Frontal cortex (tissue), 4 donors: ENCODE measurements at places on chromosomes 12 and 14. TPM values are rescaled to one million over a fixed set of nuclear protein-coding genes. Genes with fewer than 3 reads are reported as not detected.

GRCh38 chr14:75259510-75259855, 19.1 kb upstream of the FOS start:
- DNase-seq = no peak

DNA sequence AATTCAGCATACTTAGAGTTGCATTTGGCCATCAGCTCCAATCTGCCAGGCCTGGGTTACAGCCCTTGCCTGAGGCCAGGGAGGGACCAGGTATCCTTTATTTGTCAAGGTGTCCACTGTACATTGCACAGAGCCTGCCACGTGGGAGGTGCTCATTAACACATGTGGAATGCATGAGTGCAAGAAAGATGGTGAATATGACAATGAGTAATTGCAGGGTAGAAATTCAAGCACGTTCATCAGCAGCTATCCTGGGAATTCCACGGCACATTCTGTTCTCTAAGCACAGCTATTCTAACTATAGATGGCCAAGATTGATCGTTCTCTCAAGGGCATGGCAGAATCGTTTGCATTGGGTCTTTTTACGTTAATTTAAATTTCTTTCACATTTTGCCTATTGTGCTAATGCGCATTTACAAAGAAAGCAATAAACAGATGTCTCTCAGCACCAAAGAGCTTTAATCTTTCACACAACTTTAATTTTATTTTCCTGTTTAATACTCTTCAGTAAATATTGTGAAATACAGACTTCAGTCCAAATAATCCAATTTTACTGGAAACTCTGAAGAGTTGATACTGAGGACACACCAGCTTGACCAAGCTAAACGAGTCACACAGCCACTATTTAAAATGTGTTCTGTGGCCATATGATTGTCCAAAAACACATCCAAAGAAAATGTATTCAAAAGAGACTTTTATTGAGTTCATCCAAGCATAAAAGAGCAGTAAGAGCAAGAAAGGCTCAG, 1025.7 kb upstream of the TMEM132C start:
- DNase-seq = no peak

- DNase-seq = no peak
These were observed 79.4 kb downstream of the TPH2 start for GRCh38 chr12:72018036-72018435.

GRCh38 chr12:34526946-34527345, 504.6 kb downstream of the ALG10 start:
- no peak for DNase-seq

GRCh38 chr12:25001311-25001710, 52.4 kb upstream of the BCAT1 start:
- no peak for DNase-seq

DNA sequence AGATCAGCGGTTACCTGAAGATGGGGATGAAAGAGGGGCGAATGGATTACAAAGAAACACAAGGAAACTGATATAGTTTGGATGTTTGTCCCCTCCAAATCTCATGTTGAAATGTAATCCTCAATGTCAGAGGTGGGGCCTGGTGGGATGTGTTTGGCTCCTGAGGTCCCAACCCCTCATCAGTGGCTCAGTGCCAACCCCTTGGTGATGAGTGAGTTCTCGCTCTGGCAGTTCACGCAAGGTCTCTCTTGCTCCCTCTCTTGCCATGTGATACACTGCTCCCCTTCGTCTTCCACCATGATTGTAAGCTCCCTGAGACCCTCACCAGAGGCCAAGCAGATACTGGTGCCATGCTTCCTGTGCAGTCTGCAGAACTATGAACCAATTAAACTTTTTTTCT, 28.0 kb downstream of the ITGA7 start:
- no peak for DNase-seq

- no peak for DNase-seq
These were observed 24.3 kb downstream of the DDX24 start for GRCh38 chr14:94056579-94057308.

DNA sequence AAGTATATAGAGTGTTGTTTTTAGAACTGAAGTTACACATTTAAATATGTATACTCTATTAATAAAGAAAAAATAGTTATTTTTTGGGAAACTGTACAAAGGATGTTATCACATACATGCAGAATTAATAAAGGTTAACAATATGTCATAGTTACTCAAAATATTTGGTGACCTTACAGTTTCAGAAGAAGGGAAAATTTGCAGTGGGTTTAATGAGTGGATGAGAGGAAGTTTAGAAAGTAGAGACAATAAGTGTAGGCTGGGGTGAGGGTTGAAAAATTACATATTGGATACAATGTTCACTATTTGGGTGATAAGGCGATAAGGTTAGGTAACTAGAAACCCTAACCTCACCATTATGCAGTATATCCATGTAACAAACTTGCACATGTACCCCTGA, 13.5 kb downstream of the WNK1 start:
- no peak for DNase-seq

- no peak for DNase-seq
These were observed 24.4 kb upstream of the COCH start for GRCh38 chr14:30849983-30850382.

The SARNP gene
- total RNA-seq = 66.4 TPM

The LMO3 gene
- 1,227 TPM for total RNA-seq

The TUNAR gene
- 7.3 TPM for total RNA-seq

DNA sequence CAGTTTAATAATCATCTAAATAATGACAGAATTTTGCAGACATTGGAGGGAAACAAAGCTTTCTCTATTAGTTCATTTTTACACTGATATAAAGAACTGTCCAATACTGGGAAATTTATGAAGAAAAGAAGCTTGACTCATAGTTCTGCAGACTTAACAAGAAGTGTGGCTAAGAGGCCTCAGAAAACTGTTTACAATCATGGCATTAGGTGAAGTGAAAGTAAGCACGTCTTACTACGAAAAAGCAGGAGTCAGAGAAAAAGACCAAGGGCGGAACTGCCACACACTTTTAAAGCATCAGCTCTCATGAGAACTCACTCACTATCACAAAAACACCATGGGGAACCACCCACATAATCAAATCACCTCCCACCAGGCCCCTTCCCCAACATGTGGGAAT, 804.4 kb downstream of the FLRT2 start:
- DNase-seq = no peak

GRCh38 chr14:60514741-60515491, 6.0 kb downstream of the SIX6 start:
- DNase-seq = peak; percentile 8

- no peak for DNase-seq
These were observed 81.2 kb downstream of the BTG1 start for GRCh38 chr12:92064422-92064821.

The PTPRO gene
- total RNA-seq = 204 TPM

DNA sequence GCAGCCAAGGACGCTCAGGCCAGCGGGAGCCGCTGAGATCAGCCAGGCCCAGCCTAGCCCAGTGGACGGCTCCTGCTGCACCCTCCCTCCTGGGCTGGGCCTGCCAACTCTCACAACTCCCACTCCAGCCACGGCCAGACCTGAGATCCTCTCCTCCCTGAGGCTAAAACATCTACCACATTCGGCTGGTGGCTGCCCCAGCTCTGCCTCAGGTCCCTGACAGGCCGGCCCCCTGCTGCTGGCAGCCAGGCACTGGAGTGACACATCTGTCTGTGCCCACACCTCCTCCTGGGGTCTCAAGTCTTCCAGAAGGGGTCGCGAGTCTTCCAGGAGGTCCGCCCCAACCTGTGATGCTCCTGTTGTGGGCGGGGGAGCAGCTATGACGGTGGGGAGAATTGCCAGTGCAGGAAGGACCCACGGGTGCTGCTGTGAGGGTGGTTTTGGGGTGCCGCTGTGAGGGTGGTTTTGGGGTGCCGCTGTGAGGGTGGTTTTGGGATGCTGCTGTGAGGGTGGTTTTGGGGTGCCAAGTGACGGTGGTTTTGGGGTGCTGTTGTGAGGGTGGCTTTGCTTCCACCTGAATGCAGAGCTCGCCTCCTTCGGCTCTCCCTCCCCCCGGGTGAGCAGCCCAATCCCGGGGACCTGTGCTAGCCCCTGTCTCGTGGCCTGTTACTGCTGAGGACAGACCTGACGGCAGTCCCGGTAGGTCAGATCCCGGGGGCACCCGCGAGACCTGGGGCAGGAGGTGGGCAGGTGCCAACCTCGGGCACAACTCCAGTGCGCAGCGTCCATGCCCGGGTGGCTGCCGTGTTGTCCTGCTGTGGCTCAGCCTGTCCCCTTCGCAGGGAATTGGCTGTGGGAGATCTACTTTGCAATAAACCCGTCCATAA, 27.5 kb upstream of the C14orf180 start:
- DNase-seq = no peak

DNA sequence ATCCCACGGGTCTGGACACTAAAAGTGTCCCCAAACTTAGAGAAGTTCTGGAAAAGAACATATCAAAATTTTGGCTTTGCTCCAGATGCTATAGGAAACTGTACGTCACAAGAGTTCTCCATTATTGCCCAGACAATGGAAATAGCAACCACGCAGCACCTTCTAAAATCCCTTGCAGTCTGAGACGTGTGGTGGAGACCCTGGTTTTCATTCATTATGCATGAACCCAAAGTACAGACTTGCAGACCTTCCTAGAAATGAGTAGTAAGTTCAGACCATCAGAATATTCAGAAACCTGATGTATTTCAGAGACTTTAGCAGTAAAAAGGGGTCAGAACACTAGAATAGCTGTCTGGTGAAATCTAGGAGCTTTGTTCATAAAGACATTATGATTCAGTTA, 50.0 kb upstream of the BCL2L14 start:
- no peak for DNase-seq

GRCh38 chr12:53172352-53172751, 8.2 kb upstream of the ZNF740 start:
- no peak for DNase-seq

The RGS6 gene
- 4.9 TPM for total RNA-seq

- DNase-seq = no peak
These were observed 58.1 kb downstream of the FSCB start for GRCh38 chr14:44448951-44449358.

DNA sequence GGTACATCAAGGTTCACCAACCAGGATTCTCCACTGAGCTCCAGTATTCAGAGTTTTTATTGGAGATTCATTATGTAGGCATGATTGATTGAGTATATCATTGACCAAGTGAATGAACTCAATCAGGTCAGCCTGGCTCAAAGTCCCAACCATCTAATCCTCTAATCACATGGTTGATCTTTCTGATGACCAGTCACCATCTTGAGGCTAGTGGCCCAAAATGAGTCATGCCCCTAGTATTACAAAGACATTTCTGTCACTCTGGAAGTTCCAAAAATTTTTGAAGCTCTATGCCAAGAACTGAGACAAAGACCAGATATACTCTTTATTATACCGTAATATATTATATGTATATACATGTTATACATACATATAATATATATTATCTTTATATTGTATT, 75.9 kb upstream of the ATF7IP start:
- no peak for DNase-seq

The SRRM4 gene
- 5.7 TPM for total RNA-seq

The PTPRQ gene
- 0.82 TPM for total RNA-seq

- no peak for DNase-seq
These were observed 53.4 kb upstream of the PWP1 start for GRCh38 chr12:107632246-107632645.

The RDH5 gene
- total RNA-seq = 4.5 TPM

DNA sequence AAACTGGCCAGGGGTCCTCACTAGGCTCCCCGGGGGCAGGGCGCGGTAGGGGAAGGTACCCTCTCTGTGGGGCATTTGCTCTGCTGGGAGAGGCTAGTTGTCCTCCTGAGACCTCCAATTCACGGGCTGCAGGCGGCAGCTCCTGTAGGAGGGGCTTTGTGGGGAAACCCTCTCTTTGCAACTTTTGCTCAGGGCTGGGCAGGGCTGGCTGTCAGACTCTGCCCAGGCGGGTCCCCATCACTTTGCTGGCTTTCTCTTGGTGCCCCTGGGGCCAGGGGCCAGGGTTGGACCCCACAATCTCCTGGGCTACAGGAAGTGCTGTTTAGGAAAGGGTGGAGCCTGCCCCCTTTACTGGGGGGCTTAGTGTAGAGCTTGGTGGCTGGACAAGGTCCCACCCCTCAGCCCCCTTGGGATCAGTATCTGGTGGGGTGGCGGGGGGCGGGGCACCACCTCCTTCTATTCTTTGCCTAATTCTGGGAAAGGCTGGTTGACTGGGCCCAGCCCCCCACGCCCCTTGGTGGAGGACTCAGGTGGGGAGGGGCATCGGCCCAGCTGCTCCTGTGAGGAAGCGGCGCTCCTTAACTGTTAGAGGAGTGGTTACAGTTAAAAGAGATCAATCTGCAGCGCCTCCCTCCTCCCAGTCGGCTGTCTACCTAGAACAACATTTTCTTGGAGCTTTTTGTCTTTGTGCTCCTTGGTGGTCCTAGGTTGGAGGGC, 918.7 kb downstream of the AACS start:
- no peak for DNase-seq

DNA sequence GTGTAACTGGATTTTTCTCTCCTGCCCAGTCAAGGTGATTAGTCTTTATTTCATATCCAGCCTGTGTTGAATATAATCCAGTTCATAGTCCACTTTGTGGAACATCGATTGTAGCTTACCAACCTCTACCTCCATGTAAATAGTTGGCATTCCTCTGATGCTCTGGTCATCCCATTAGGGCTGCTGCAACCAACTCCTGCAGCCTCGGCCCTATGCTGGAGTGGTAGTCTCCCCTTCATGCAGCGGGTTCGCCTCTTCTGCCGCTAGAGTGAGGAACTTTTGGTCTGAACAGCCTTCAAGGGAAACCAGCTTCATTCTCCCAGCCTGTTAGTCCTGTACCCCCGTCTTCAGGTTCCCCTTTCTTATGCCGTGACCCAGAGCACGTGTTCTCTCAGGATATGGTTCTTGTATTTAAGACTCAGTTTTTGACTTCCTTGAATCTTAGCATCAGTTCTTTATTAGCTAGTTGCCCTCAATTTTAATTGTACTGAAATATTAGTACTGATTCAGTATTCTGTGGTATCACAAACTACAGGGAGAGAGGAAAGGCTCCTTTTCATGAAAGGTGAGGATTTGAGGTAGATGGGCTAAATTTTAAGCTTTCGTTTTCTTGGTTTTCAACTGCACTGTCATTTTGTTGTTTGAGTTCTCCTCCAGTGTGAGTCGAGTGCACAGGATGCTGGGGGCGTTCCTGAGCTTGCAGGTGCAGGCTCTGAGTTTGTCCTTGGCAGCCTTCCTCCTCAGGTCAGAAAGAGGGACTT, 33.2 kb downstream of the ZNF664 start:
- no peak for DNase-seq

DNA sequence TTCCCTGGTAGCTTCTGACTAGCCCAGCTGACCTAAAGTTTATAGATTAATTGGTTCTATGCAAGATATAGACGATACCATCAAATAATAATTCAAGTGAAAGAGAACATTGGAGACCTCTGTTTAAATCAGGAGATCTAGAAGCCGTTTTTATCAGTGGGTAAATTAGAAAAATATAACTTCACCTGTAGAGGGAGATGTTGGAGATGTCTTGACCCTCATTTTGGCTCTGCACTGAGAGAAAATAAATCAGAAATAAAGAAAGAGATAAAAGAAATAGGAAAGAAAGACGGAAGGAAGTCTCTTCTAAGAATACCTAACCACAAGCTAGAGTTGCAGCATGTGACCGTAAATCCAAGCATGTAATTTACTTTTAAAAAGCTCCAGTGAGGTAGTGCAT, 684.5 kb downstream of the C12orf50 start:
- no peak for DNase-seq

The A2M gene
- 38.7 TPM for total RNA-seq

The TMEM229B gene
- total RNA-seq = 22.4 TPM
